ENCODE measurements at places on chromosomes 2 and 18.

DNA sequence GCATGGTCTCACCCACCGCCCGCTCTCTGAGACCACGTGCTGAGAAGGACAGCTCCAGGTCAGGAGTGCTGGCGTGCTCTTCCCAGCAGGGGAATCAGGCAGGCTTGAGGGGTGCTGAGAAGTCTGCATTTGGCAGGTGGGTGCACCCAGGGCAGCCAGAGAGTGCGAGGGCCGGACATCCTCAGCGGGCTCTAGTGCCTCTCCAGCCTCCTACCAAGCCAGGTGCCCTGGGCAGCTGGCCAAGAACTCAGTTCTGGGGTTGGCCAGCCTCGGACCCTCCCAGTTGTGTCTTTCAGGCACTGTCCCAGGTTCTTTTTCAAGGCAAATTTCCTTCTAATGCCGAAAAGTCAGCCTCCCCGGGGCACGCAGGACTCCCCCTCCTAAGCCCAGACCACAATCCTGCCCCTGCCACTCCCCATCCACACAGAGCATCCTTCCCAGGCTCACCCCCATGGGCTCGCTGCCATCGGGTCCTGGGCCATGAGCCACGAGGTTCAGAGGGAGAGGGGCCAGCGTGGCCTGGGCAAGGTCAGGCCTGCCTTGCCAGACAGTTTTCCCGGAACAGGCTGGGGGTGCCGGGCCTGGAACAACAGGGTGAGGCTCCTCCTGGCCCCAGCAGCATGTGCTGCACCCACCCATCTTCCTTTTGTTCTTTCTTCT, 52.2 kb upstream of the GPC1 start:
- DNase-seq: no peak

GRCh38 chr2:222774941-222775340, 85.9 kb upstream of the ACSL3 start:
- no peak for DNase-seq

- peak; percentile 42 for DNase-seq
Measured at GRCh38 chr2:105747991-105748390, 3.3 kb downstream of the NCK2 start.

GRCh38 chr2:240996161-240996833, 2.1 kb upstream of the SNED1 start:
- no peak for DNase-seq

GRCh38 chr18:52341103-52341432, 1.1 kb downstream of the DCC start:
- DNase-seq: no peak

GRCh38 chr2:83459456-83459855, 999.6 kb downstream of the SUCLG1 start:
- DNase-seq: no peak

DNA sequence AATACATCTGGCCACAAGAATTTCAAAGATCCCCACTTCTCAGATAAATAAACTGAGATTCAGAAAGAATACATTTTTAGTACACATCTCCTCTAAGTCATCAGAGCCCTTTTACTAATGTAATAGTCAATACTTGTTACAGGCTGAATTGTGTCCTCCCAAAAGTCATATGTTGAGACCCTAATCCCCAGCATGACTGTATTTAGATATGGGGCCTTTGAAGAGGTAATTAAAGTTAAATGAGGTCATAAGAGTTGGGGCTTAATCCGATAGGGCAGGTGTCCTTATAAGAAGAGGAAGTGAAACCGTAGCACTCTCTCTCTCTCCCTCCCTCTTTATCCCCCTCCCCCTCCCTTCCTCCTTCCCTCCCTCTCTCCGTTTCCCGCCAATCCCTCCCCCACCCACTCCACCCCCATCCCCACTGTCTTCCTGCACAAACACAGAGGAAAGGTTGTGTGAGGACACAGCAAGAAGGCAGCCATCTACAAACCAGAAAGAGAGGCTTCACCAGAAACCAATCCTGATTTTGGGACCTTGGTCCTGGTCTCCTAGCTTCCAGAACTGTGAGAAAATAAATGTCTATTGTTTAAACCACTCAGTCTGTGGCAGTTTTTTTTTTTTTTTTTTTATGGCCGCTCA, 66.6 kb upstream of the ZNF397 start:
- no peak for DNase-seq

DNA sequence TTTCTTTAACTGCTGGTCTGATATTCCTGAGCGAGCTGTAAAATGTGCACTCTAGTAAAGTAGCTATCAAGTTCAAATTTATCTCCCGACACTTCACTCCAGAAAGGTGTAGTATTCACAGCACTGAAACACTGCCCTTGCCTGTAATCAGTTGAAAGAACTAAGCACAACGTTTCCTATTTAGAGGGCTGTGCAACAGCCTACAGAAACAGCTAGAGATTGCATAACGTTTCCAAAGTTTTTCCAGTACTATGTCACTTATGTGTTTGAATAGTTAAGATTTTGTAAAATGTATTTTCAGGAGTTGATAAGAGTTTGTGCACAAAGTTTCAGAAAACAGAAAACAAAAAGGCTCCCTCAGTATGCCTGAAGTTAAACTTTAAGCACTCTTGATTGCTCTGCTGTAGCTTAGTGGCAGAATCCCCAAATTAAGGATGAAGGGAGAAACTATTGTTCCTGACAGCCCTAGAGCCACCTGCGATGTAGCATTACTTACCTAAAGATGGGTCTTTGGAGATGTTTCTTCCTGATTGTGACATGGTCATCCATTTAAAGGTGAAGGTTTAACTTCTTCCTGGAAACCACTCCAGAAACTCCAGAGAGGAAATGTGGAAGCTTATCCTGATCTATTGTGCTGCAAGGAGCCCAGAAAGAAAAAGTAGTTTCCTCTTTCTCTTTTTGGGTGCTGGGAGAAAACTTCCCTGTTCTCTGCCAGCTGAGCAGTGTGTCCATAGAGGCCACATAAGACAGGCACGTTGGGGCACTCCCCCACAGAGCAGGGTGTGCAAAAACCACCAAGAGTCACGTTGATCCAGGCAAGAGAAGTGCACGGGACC, 536 bp downstream of the PDE1A start:
- DNase-seq: no peak

GRCh38 chr2:203175371-203175770, 63.4 kb upstream of the CYP20A1 start:
- DNase-seq: no peak

DNA sequence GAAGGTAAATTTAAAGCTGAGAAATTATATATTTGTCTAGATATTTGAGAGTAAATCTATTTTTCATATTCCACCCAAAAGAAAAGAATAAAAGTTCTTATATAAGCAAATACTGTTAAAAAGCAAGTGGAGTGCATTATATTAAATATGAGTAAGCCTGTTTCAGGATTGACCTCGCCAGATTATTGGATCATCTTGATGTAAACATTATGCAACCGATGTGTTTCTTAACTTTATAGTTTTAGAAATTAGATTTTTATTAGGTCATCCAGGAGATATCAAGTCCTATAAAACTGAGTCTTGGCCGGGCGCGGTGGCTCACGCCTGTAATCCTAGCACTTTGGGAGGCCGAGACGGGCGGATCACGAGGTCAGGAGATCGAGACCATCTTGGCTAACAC, 100.3 kb upstream of the MSTN start:
- DNase-seq: no peak

DNA sequence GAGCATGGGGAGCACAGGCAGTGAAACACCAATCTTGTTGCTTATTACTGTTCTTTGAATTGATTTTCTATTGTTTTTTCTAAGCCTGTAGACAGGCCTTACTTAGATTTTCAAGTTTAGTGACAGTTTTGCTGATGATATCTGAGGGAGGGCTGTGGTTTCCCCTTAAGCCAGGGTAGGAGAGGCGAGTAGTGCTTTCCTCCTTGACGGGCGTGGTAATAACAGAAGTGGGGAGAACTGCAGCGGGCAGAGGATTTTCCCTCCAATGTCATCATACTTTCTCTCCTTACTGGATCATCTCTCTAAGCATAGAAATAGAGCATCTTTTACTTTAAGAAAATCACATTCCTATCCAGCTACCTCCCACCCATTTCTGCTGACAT, 314.4 kb downstream of the ALK start:
- DNase-seq: no peak

DNA sequence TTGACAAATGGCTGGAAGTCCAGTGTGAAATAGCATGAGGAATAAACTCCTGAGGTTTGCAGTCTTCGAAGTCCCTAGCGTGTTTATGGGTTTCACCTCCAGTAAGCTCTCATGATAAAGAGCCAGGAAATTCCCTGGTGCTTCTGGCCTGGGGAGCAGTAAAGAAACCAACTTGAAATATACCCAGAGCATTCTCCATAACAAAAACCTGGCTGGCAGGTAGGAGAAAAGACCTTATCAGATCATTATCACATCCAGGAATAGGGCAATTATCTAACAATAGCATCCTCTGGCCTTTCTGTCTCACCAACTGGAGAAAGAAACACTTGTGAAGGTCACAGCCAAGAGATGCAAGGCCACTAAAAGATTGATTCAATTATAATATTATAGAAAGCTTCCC, 513.6 kb upstream of the LRRTM4 start:
- DNase-seq: no peak

DNA sequence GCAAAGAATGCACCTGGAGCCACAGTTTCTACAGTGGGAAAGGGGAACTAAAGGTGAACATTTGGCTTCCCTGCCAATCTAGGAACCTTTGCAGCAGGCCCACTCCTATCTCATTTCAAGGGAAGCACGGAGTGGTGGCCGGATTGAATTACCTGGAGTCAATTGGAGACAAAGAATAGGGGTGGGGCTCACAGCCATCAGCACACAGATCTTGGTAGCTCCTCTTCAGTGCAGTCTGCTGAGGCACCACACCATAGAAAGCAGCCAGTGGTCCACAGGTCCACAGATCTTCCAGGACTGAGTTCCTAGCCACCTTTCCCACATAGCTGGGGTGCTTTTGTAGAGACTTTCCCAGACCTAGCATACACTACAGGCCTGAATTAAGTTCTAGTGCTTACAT, 43.5 kb upstream of the NXPH2 start:
- no peak for DNase-seq

GRCh38 chr2:96091141-96091710, 25.1 kb downstream of the ADRA2B start:
- no peak for DNase-seq

- DNase-seq: no peak
Measured at GRCh38 chr2:97717613-97717995, 4.2 kb downstream of the ZAP70 start.

- no peak for DNase-seq
Measured at GRCh38 chr2:44342854-44343253, 18.4 kb downstream of the PREPL start.

GRCh38 chr2:96838345-96839292, 5.2 kb downstream of the ANKRD23 start:
- no peak for DNase-seq

DNA sequence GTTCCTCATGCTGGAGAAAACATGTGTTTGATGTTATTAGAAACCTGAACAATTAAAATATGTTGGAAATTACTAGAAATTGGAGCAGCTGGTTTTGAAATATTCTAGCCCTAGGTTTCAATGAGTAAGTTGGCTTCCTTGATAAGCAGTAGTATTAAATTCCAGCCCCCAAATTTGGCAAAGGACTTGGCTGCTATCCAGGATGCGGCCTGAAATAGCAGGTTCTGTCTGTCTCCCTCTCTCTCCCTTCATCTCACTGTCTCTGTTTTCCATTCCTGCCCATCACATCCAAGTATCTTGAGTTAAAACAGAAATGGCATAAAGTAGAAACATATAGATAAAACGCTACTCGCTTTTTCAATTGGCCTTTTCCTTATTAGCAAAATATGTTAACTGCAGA, 20.9 kb upstream of the GPR45 start:
- DNase-seq: no peak

DNA sequence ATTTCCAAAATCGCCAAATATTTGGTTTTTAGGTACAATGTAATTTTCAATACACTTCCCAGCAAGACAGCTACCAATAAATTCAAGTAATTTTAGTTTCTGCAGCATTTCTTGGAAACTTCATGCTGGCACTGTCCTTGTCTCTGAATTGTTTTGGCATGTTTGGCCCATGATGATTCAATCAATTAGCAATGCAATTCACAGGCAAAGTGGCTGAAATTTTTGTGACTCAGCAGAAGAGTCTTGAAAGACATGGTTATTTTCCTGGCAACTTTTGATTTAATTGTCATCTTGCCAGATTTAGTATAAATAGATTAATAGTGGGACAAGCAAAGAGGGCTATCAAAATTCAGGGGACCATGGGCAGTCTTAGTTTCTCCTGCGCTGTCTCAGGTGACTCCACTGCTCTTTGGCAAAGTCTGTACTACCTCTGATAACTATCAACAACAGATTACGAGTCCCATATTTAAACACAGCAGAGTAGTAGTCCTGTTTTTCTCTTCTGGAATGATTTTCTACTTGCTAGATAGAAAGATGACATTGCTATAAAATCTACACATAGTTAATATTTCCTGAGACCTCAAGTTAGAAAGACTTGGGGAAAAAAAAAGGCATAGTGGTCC, 88.9 kb upstream of the CYP26B1 start:
- peak; percentile 60 for DNase-seq

GRCh38 chr2:148613231-148614013, 31.1 kb upstream of the EPC2 start:
- no peak for DNase-seq

GRCh38 chr2:100767810-100768806, 51.8 kb upstream of the NPAS2 start:
- DNase-seq: no peak

GRCh38 chr18:3479978-3480509, 30.1 kb downstream of the TGIF1 start:
- DNase-seq: no peak

- DNase-seq: no peak
Measured at GRCh38 chr2:8576525-8577167, 105.2 kb upstream of the ID2 start.

GRCh38 chr2:25315316-25315680, 26.4 kb downstream of the DNMT3A start:
- DNase-seq: no peak

- DNase-seq: no peak
Measured at GRCh38 chr2:96964221-96964905, 22.0 kb downstream of the FAM178B start.

DNA sequence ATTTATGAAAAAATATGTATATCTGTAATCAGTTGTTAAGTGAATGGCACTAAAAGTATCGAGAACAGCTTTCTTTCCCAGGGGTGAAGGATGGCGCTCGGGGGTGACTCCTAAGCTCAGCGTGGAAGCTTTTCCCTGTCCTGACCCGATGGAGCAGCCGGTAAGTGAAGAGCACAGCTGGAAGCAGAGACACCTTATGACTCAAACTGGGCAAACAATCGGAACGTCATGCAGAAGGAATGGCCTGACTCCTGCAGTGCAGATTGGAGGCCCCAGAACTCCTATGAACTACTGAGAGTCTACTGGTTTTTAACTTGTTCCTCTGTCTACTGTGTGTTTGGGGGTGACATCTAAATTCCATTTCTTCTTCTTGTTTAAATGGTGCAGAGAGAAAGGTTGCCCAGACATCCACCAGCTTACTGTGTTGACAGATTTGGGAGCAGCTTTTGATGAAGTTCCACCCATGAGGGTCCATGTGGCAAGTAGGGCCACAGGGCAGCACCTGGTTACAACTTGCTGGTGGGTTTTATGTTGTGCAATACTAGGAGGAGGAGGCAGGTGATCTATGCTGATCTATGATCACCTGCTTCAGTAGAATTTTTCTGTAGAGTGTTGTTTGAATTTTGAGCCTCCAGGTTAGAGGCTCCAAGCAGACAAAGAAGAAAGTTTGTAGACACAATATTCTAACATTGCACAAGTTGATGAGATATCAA, 52.8 kb upstream of the TMEM182 start:
- no peak for DNase-seq

- DNase-seq: no peak
Measured at GRCh38 chr2:65142515-65142914, 12.6 kb upstream of the RAB1A start.

Measured in adrenal gland (tissue), 19 donors.